ENCODE measurements at places on chromosomes 7 and 10. TPM values are rescaled to one million over a fixed set of nuclear protein-coding genes. Genes with fewer than 3 reads are reported as not detected.

The KLF6 gene
- 147 TPM for total RNA-seq

The FRMD4A gene
- total RNA-seq: 3.0 TPM

The LRIT1 gene
- total RNA-seq: not detected

The CCL24 gene
- total RNA-seq: not detected

The PRR15 gene
- 5.0 TPM for total RNA-seq

The ADAM22 gene
- 0.26 TPM for total RNA-seq

Data from A549 treated with dexamethasone at 1 μM for 4 hours (cell line).